ENCODE measurements at places on chromosomes 1 and 21. TPM values are rescaled to one million over a fixed set of nuclear protein-coding genes. Genes with fewer than 3 reads are reported as not detected.

The BCL10 gene
- 15.1 TPM for total RNA-seq

The UTS2 gene
- not detected for total RNA-seq

The TMEM82 gene
- total RNA-seq: not detected

GRCh38 chr21:42245331-42246193, 26.6 kb downstream of the ABCG1 start:
- no peak for DNase-seq

- DNase-seq: no peak
Measured at GRCh38 chr1:14142397-14143100, 442.6 kb downstream of the PRDM2 start.

- DNase-seq: no peak
Measured at GRCh38 chr1:116817582-116818064, 63.4 kb downstream of the CD2 start.

GRCh38 chr1:61388566-61388965, 306.2 kb downstream of the NFIA start:
- no peak for DNase-seq

DNA sequence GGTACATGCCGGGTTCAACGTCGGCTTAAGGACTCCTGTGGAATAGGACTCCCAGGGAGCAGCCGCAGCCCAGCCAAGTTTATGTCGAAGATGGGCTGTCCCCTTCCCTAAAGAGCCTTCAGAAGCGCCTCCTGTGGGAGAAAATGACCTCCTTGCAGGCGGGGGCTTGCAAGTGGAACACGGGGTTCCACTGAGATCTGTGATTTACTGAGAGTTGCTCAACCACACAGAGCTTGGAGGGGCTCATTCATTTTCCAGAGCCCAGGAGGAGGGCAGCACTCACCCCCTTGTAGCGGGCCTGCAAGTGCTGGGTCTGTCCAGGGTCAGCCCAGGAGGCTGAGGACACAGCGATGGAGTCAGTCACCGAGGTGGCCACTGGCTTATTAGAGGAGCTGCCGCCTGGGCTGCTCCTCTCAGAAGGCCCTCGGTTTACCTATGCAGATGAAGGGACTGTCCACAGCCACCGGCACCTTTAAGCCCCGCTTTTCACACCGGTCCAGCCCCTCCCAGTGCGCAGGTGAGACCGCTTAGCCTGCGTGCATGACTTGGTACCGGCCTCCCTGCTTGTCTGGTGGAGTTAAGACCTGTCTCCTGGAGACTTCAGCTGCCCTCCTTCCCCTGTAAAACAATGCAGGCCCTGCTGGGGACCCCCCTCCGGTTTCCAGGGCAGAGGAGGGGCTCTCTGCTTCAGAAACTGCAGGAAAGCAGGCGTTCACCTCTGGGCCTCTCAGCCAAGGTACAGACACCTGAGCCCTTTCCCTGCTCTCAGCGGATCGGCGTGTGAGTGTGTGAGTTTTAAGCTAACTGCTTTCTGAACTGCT, 57.5 kb downstream of the ATP5PO start:
- DNase-seq: no peak

- DNase-seq: no peak
Measured at GRCh38 chr21:35048183-35048601, 910 bp downstream of the RUNX1 start.

GRCh38 chr1:206694171-206695124, 9.7 kb downstream of the MAPKAPK2 start:
- DNase-seq: no peak

GRCh38 chr1:220785166-220786056, 1.3 kb upstream of the MTARC1 start:
- no peak for DNase-seq

GRCh38 chr1:94115900-94116436, 5.0 kb downstream of the ABCA4 start:
- peak; percentile 24 for DNase-seq

DNA sequence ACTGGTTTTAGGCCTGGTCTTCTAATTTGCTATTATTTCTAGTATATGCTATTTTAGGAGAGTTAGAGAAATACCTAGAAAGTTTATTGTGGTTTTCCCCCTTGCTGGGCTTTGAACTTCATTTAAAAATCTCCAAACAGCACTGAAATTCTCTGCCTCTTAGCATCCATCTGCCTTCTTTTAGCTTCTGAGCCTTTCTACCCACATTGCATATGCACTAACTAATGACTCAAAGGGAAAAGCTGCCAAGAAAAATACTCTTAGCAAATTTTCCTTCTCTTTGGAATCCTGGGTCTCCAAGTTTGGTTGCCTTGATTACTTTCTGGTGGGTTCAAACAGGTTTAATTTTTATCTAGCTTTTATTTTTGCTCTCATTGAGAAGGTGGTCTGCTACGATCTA, 408.4 kb upstream of the PTBP2 start:
- DNase-seq: no peak

GRCh38 chr1:79353224-79353623, 346.7 kb upstream of the ADGRL4 start:
- no peak for DNase-seq

DNA sequence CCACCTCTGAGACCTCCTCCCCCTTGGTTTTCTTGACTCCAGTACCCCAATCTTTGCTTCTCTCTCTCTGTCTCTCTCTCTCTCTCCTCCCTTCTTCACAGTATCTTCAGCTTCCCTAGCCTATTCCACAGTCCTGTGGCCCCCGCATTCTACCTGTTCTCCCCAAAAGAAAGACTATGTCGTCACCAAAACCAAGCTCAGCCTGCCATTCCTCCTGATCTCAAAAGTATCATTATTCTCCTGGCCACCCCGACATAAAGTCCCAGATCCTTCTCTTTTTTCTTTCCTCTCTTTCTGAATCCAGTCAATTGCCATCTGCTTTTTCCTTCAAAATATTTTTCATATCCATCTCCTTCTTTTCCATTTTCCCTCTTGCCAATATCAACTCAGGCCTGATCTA, 23.7 kb upstream of the KHDRBS1 start:
- DNase-seq: no peak

DNA sequence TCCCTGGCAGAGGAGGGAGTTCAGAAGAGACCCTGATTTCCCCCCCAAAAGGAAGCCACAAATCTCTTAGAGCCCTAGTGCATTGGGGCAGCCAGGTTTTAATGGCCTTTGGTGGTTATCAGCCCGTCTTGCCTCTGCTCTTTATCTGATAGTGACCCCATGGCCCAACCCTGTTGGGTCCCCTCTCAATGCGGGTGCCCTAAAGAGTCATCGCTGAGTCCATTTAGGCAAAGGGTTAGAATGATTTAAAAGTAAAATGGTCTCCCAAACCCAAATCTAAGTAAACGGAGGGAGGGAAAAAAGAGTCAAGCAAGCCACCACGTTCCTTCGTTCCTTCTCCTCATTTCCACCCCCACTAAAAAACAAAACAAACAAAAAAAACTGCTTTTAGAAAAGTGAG, 164.0 kb downstream of the RUNX1 start:
- DNase-seq: no peak

GRCh38 chr1:109371341-109371739, 26.4 kb downstream of the SORT1 start:
- no peak for DNase-seq

DNA sequence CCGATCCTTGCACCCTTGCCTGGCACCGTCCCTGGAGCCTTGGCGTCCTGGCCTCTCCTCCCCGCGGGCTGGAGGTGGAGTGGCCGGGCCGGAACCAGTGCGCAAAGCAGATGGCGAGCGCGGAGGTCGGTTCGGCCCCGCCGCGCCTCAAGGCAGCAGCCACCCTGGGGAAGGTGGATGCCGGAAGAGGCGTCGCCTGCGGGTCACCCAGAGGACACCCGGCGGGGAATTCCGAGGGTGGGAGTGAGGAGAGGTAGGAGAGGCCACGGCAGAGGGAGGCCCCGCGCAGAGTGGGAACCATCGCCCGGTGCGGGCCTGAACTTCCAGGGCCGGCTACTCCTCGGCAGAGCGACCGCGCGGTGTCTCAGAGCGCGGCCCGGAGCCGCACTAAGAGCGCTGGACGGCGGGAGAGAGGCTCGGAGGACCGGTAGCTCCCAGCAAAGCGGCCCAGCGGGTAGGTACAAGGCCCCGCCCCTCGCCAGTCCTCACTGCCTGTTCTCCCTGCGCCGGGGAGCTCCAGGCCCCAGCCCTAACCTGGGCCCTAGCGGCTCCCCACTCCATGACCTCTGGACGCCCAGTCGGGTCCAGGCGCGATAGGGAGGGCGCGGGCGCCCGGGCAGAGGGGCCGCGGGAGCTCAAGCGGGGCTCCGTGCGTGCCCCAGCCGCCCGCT, at the start of gene RNF207:
RNF207 (plus strand) TSS at position 271 of the 671 bp plus-strand sequence. CDS start 417 bp downstream, outside the sequence.
- DNase-seq: peak; percentile 59

All from ovary (tissue), 10 donors.